ENCODE measurements at places on chromosomes 2 and 18. TPM values are rescaled to one million over a fixed set of nuclear protein-coding genes. Genes with fewer than 3 reads are reported as not detected.

DNA sequence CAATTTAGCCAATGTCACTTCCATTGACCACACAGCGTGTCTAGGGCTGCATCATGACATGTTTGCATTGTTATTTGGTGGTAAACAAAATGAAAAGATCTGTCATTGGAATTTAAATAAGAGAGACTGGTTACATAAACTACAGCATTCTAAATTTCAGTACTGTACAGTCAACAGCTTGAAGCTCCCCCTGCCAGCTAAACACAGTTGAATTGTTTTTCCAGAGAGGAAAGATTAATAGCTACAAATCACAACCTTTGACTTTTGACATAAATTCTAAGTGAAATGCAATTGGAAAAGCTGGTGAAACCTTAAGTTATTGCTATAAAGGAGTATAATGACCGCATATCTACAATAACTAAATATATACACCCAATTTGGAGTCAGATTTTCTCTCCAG is 1600.0 kb upstream of the ACVR2A start:
- DNase-seq: no peak

The ARMC9 gene
- total RNA-seq: 1.9 TPM

GRCh38 chr2:212939777-212940531 is 211.5 kb downstream of the IKZF2 start:
- peak; percentile 67 for DNase-seq

DNA sequence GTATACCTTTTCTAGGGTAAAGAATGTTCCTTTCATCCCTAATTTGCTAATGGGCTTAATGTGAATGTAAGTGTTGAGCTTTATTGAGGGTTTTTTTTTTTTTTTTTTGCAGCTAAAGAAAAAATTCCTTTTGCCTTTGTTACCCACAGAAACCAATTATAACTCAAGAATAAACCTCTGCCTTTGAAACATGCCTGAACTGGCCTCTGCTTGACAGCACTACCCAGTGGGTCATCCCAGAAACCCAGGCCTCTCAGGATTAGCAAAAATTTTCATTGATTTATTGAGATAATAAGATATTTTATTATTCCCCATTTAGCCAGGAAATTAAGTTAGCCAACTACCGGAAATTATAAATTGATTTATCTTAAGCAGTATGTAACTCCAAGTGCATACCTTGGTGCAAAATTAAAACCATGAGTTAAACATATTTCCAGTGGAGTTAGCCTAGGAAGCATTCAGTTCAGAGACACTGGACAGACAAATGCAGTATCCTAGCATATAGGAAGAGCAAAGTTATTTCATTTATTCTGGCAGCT is 67.0 kb upstream of the RASGRP3 start:
- DNase-seq: no peak

GRCh38 chr2:119419803-119420508 is 11.7 kb upstream of the TMEM37 start:
- no peak for DNase-seq

DNA sequence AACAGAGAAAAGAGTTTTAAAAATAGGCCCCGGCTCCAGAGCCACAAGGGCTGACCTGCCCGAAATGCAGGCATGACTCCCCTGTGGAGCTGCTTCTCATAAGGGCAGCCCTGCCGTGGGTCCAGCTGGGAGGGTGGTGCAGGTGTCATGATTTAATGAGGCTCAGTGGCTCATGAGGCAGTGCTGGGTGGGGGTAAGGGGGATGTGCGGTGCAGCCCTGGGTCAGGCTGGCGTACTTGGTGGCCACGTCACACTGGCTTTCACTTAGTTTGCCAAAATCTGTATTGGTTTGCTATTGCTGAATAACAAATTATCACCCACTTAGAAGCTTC is 33.6 kb downstream of the HJURP start:
- DNase-seq: peak; percentile 29

DNA sequence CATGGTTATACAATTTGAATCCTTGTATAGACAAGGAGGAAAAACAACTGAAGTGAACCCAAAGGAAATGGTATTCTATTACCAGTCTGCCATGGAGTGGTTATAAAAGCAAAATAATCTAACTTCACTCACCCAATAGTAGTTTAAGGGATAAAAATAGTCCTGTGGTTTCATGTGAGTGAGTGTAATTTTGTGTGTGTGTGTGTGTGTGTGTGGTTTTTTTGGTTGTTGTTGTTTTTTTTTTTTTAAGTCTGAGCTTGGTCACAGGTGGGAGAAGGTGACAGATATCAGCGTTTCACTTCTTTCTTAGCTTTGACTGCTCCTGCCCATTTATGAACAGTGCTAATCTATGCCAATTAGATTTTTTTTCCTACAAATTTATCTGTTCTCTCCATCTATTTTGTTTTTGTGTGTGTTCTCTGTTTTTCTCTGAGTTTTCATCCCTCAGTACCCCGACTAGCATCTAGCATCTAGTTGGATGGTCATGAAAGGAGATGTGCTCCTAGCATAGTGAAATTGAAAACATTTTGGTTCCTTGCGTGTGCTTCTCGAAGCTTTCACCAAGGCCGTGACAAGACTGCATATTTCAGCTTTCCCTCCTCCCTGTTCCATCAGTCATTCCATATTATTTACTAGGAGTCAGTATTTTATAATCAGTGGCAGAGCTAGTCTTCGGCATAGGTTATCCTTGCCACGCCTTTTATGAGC is 200.1 kb upstream of the DTNA start:
- no peak for DNase-seq

DNA sequence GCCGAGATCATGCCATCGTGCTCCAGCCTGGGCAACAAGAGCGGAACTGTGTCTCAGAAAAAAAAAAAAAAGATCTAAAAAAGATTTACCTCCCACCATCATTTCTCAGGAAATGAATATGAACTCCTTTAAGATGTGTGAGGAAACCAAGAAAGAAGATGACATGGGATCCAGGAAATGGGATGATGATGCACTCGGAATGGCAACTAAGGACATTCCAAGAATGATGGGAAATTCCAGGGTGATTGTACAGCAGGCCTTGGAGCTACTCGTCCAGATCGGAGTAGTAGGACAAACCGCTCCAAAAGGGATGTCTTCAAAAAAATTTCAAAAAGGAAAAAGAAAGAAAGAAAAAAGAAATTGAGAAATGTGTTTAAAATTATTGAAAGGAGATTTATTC is 84.9 kb upstream of the PMAIP1 start:
- no peak for DNase-seq

DNA sequence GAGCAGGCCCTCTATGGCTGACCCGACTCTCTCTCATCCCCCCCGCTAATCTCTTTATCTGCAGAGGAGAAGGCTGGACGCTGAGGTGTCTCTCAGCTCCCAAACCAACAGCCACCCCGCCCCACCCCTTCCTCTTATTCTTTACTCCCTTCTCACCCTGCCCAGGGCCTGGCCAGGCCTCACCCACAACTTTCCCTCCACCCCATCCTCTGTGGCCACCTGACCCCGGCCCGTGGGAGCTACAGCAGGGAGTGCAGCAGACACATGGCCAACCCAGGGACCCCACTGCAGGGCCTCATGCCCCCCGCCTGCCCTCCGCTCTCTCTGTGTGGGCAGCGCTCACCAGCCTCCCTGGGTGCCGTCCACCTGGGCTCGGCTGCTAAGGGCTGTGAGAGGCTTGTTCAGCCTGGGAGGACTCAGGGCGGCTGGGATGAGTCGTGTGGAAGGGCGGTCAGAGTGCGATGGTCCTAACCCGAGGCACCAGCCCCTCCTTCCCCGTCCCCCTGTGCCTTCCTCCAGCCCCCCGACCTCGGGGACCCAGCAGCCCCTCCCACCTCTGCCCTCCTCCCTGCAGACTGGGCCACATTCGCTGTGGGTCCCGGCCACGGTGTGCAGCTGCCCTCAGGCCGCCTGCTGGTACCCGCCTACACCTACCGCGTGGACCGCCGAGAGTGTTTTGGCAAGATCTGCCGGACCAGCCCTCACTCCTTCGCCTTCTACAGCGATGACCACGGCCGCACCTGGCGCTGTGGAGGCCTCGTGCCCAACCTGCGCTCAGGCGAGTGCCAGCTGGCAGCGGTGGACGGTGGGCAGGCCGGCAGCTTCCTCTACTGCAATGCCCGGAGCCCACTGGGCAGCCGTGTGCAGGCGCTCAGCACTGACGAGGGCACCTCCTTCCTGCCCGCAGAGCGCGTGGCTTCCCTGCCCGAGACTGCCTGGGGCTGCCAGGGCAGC is 6.8 kb downstream of the NEU4 start:
- DNase-seq: no peak

The MAPK4 gene
- total RNA-seq: 0.25 TPM

GRCh38 chr2:28579606-28580005 is 83.7 kb downstream of the PLB1 start:
- no peak for DNase-seq

GRCh38 chr2:195967336-195967735 is 101.3 kb downstream of the DNAH7 start:
- DNase-seq: no peak

The MRO gene
- 12.0 TPM for total RNA-seq

The SCN9A gene
- 2.2 TPM for total RNA-seq

The ESPNL gene
- total RNA-seq: 1.7 TPM

DNA sequence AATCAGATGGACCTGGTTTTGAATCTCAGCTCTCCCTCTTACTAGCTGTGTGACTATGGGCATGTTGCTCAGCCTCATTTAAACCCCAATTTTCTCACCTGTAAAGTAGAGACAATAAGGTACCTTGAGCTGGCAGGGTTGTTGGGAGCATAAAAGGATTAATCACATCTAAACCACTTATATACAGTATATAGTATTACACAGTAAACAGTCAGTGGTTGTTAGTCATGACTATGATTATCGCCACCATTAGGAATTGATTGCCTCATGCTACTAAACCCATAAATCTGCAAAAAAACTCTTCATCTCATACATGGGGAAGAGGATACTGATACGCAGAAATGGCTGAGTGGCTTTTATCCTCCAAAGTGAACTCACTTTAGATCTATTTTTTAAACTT is 65.8 kb downstream of the INO80D start:
- no peak for DNase-seq

- no peak for DNase-seq
Measured at GRCh38 chr2:37653805-37654378, 17.6 kb downstream of the CDC42EP3 start.

The REG3G gene
- 0.53 TPM for total RNA-seq

The DSEL gene
- total RNA-seq: 2.5 TPM

The SIX2 gene
- total RNA-seq: not detected

DNA sequence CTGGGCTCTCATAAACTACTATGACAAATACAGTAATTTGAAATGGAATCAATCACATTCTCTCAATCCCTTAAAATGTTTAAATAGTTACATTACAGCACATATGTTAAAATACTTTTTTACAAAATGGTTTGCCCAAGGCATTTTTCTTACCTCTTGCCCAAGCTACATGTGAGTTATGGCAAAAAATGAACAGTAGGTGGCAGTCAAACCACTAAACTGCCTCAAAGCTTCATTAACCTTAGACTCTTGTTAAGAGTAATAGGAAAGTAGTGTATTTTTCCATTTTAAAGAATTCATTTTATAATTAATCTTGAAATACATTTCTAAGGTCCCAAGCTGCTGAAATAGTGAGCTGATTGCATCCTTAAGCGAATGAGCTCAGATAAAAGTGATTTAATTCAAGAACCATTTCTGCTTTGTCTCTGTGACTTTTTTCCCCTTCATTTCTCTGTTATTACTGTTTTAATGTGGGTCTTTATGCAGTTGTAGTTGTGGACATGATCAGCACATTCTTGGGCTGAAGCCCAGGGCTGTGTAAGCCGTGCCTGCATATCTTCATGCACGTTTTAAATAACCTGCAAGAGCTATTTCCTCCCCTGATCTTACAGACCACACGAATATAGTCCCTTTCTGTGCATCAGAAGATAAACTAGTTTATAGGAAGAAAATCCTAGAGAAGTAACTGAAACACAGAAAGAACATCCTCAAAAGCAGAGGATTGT is 311.8 kb downstream of the LNPK start:
- DNase-seq: no peak

DNA sequence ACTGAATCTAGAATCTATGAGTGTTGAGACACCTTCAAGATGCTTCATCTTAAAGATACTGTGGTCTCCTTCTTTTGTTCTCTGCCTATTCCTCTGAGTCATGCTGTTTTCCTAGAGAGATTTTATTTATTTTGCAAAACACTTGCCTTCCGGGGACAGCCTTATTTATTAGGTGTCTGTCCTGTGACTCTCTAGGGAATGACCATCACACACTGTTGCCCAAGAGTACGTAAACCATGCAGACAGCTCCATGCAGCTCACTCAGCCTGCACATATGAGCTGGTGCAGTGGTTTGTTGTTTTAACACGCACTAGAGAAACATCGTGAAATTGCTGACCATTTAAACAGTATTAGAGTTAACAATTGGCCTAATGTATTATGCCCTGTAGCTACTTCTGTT is 12.4 kb upstream of the ADCYAP1 start:
- DNase-seq: no peak

GRCh38 chr2:23924589-23925359 is 2.1 kb downstream of the ATAD2B start:
- no peak for DNase-seq

DNA sequence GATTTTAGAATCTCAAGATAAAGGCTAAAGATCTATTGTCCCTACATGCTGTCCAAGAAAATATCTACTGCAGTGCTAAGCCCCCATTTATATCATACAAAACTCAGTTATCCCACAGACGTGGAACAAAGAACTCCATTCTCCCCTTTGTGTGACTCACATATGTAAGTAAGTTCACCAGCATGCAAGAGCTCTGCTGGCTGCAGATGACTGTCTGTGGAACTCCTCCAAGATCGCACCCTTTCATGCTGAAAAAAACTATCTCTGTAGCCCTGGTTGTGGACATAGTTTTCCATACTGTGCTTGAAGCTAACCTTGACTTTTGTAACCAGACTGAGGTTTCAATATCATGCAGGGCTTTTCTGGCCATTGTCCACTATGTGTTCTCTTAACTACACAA is 207.1 kb downstream of the ZNF521 start:
- DNase-seq: no peak

DNA sequence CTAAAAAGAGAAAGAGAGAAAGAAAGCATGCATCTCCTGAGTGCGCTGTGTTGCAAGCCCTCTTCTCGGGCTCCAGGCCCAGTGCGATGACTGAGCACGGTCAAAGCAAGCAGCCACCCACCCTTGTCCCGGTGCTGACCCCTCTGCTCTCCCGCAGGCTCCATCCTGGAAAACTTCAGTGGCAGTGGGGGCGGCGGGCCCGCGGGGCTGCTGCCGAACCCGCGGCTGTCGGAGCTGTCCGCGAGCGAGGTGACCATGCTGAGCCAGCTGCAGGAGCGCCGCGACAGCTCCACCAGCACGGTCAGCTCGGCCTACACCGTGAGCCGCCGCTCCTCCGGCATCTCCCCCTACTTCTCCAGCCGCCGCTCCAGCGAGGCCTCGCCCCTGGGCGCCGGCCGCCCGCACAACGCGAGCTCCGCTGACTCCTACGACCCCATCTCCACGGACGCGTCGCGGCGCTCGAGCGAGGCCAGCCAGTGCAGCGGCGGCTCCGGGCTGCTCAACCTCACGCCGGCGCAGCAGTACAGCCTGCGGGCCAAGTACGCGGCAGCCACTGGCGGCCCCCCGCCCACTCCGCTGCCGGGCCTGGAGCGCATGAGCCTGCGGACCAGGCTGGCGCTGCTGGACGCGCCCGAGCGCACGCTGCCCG is 252.5 kb downstream of the GLI2 start:
- DNase-seq: no peak

The CCDC74A gene
- 0.30 TPM for total RNA-seq

- DNase-seq: no peak
Measured at GRCh38 chr2:232949016-232949415, 64.0 kb downstream of the NGEF start.

The ALLC gene
- total RNA-seq: 0.20 TPM
